Liver (tissue), 10 donors: ENCODE measurements at places on chromosomes 6 and 20. TPM values are rescaled to one million over a fixed set of nuclear protein-coding genes. Genes with fewer than 3 reads are reported as not detected.

- no peak for DNase-seq
Observed at GRCh38 chr6:91196729-91197128, 609.9 kb upstream of the MAP3K7 start.

GRCh38 chr6:140586426-140587061 lies 1212.1 kb upstream of the CITED2 start:
- DNase-seq: no peak

DNA sequence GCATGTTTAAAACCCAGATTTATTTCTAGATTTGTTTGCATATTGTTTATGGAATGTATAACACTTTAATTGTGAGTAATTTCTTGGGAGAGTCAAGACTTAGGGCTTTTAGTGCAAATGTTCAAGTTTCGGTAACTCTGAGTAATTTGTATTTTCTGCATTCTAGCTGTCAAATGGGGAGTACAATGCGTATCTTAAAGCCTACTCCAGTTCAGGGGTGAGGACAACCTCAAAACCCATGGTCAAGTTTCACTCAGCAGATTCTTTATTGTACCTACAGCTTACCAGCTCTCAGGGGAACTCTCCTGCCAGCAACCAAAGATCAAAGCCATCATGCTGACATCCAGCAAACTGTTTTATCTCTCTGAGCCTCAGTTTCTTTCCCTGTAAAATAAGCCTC lies 458.6 kb upstream of the JARID2 start:
- no peak for DNase-seq

GRCh38 chr6:3379482-3380060 lies 77.3 kb downstream of the SLC22A23 start:
- no peak for DNase-seq

DNA sequence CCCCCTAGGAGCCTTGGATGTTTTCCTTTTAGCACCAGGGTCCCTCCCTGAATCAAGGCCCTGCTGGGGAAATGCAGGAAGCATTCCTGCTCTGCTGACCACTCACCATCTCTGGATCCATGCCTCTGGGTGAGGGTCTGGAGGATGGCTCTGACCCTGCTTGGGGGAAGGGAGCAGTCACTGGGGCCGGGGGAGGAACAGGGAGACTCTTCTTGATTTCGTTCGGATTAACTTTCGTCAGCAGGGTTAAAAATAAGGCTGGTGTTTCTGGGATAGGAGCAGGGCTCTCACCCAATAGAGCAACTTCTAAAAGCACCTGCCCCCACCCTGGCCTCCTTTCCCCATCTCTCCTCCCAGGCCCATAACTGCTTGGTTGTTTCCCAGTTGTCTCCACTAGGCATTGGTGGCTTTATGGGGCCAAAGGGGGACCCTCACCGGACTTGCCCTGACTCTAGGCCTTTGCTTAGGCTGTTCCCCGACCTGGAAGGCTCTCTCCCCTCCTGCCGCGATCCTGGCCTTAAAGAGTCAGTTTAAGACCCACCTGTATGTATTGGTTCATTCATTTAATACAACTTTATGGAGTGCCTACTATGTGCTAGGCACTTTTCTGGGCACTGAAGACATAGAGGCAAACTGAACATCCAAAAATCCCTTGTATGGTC lies 63.0 kb downstream of the JPH2 start:
- DNase-seq: no peak

- DNase-seq: no peak
Observed at GRCh38 chr6:81309811-81310210, 442.7 kb downstream of the TENT5A start.

- no peak for DNase-seq
Observed at GRCh38 chr6:75386050-75386770, 101.6 kb upstream of the TMEM30A start.

DNA sequence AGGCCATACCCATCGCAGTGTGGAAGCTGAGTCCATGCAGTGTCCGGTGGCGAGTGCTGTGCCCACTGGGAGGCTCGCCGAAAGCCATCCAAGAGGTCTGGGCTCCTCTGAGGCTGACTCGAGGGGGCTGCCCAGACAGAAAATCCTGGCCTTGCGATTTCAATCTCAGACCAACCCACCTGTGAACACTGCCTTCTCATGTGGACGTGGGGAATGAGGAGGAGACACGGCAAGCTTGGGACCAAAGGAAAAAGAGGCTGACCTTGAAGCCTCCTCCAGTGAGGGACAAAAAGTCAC lies 157.2 kb upstream of the AFDN start:
- no peak for DNase-seq

DNA sequence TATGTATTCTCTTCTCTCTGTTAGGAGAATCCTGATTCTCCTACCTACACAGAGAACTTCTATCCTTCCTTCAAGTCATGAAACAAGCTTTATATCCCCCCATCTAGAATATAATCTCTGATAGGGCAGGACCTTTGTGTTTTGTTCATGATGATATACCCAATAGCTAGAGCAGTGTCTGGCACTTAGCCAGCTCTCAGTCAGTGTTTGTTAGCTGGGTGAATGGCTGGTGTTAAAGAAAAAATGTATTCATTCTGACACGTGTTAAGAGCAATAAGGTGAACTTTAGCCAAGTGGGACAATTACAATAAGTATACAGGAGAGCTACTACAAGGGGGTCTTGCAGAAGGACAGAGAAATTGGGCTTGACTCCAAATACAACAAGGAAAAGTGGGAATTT lies 34.3 kb upstream of the TNFRSF21 start:
- no peak for DNase-seq

DNA sequence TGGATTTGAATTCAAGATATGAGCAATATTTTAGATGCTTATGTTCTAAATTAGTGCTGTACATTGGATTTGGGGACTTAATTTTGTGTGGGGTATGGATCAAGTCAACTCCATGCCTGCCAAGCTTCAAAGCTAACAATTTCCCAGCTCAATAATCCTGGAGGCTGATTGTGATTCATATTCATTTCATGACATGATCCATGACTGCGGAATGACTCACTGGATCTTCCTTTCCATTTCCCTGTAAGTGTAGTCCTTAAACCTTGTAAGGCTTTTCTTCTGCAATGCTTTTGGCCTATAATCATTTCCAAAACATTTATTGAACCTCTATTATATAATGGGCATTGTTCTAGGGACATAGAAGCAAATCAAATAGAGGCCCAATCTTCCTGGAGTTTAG lies 44.7 kb upstream of the CCN2 start:
- no peak for DNase-seq

DNA sequence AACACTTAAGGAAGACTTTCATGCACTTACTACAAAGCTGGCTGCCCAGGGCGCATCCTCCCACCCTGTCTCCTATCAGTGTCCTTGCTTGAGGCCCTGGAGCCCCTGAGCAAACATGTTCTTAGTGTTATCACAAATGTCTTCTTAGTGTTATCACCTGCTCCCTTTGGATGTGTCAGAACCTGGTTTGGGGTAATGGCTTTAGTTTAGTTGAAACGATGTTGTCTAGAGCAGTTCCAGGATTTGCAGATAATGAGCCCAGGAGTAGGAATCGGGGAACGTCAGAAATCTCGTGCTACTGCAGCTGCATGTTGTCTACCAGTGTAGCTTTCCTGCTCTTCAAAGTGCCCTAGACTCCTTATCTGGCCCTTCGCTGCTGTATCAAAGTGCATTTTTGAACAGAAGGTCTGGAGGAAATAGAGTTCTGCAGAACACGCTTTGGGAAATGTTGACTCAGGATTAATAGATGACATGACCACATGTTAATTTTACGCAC lies 69.6 kb downstream of the PHACTR2 start:
- no peak for DNase-seq

Gene CPXM1
- 0.23 TPM for polyA plus RNA-seq
